ENCODE measurements at places on chromosomes 1 and 21.

DNA sequence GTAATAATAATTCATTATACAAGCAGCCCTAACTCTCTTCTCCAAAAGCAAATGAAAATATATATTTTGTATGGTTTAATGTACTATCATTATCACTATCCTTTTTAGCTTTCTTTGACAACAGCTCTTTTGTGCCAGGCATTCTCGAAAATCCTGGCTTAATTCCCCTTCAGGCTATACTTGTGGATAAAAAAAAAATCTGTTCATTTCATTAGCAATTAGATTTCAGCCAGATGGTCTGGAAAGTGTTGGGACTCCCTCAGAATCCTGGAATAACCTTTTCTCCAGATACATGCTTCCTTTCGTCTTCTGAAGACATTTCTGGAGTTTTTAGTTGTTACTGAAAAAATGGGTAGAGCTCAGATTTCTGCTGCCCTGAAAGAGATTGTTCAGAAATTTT lies 83.4 kb upstream of the PLPPR4 start:
- DNase-seq, result no peak

DNA sequence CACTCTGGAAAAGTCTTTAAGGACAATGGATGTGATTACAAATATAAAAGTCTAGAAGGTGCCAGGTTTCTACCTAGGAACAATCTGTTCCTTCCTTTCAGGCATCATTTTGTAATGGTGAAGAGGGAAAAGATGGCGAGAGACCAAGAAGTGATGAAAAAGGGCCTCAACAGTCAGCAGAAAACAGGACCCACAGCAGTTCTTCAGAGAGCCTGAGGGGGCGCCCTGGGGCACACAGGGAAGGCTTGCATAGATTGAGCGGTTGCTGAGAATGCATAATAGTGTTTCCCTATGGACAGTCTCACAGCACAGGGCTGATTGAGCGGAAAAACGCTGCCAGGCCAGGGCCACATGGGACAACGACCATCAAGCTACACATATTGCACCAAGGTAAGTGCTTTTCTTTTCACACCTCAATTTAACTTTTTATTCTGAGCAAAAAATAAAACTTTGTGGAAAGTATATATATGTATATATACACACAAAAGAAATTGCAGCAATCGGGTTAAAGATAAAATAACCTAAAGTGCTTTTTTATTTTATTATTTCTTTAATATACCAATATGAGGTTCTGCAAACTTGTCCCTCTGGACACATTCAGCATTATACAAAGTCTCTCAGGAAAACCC lies 3.1 kb upstream of the YRDC start:
- peak; percentile 100 for DNase-seq

- no peak for DNase-seq
Observed at GRCh38 chr1:158686111-158687009, at the start of gene SPTA1. Gene SPTA1 (minus strand): TSS chr1:158686715. CDS start chr1:158686517, 198 bp downstream.

- no peak for DNase-seq
Observed at GRCh38 chr1:192476802-192477298, 98.7 kb upstream of the RGS1 start.

All from NCI-H510A treated with DMSO at 0.1 percent for 48 hours (cell line).